ENCODE measurements at places on chromosomes 7 and 10.
A peak's percentile ranks its signal among the peaks of the same experiment; 100 is the strongest.

GRCh38 chr10:84540022-84540616 is 211.7 kb downstream of the CCSER2 start:
- no peak for DNase-seq

DNA sequence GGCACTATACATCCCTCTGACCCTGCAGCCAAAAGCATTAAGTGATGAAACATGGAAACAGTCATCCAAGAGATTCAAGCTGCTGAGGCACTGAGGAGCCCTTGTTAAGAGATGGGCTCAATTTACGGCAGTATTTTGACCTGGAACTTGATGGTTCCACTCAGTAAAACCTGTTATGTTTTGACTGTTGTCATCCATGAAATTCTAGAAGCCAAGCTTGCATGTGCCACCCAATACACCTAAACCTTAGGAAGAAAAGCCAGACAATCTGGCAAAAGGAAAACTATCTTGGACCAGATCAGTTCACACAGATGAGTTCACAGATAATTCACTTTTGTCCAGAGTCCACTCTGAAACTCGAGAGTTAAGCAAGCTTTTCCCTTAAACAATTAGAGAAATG is 53.2 kb downstream of the ICA1 start:
- DNase-seq = no peak

- no peak for DNase-seq
Observed at GRCh38 chr7:108235451-108236061, 105.4 kb upstream of the LAMB4 start.

GRCh38 chr10:113504423-113504822 is 48.4 kb upstream of the HABP2 start:
- DNase-seq = no peak

GRCh38 chr7:26574476-26574875 is 282.8 kb downstream of the SNX10 start:
- no peak for DNase-seq

- DNase-seq = no peak
Observed at GRCh38 chr10:70302292-70302691, 18.5 kb upstream of the NPFFR1 start.

DNA sequence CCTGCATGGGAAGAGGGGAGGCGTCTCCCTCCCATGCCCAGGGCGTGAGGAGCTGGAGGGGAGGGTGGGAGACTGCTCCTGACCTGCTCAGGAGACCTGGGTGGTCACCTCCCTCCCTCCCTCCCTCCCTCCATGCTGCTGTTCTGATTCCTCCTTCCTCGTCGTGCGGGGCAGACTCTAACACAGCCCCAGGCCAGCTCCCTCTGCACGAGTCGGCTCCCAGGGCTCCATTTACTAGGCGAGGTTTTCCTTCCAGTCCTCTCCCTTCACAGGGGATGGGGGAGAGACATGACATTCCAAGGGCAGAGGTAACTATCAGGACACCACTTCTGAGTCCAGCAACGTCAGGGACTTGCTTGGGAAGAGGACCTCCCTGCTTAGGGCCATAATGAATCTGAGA is 23.6 kb downstream of the VIPR2 start:
- no peak for DNase-seq

DNA sequence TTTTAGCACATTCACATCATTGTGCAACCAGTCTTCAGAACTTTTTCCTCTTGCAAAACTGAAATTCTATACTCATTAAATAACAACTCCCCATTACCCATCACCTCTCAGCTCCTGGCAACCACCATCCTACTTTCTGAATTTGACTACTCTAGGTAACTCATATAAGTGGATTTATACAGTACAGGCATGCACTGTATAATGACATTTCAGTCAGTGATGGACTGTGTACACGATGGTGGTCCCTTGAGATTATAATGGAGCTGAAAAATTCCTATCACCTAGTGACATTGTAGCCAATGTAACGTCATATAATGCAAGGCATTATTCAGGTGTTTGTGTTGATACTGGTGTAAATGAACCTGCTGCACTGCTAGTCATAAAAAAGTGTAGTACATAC is 60.1 kb downstream of the BTRC start:
- DNase-seq = no peak

DNA sequence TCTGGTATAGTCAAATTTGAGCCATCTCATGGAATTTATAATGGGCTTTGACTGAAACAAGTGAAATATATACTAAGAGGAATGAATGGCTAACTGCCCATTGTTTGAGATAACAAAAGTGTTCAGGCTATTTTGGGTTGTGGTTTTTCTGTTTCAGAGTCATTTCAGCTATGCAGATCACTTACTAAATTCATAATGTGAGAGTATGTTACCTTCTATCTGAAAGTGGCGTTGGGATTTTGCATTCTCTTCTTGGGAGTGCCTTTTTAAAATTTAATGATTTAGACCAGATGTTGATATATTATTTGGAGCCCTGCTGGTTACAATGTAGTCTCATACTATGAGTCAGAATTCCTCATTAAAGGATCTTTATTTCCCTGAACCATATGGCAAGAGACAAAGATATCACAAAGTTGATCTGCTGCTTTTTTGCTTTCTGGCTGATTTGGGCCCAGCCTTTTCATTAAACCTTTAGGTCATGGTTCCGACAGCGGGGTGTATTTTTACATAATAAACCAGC is 10.4 kb downstream of the VCL start:
- no peak for DNase-seq

GRCh38 chr7:108079648-108080591 is 50.2 kb downstream of the LAMB4 start:
- no peak for DNase-seq

DNA sequence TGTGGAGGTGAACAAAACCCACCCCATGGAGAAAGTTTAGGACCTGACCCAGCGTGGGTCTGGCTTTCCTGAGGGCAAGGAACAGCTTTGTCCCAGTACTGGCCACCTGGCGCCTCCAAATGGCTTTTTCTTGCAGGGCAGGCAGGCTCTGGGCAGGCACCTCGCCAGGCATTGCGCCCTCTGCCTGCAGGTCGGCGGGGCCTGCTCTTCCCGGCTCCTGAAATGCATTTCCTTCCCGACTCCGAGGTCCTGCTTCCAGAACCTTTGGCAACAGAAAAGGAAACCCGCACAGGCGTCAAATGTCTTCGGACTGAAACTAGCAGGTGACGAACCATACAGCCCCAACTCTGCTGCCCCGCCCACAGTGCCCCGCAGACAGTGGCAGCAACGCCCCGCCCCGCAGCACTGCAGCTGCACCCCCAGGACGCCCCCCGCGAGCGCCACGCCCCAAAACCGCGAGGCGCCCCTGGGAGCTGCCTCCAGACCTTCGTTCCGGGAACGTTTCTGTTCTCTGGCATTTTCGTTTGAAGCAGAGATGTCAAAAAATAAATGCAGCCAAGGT is 65.5 kb downstream of the C10orf143 start:
- DNase-seq = no peak

- no peak for DNase-seq
Observed at GRCh38 chr7:50315739-50316671, 11.5 kb downstream of the IKZF1 start.

- no peak for DNase-seq
Observed at GRCh38 chr7:131338691-131339390, 11.2 kb downstream of the MKLN1 start.

GRCh38 chr10:81514811-81515210 is 360.2 kb upstream of the NRG3 start:
- DNase-seq = no peak

DNA sequence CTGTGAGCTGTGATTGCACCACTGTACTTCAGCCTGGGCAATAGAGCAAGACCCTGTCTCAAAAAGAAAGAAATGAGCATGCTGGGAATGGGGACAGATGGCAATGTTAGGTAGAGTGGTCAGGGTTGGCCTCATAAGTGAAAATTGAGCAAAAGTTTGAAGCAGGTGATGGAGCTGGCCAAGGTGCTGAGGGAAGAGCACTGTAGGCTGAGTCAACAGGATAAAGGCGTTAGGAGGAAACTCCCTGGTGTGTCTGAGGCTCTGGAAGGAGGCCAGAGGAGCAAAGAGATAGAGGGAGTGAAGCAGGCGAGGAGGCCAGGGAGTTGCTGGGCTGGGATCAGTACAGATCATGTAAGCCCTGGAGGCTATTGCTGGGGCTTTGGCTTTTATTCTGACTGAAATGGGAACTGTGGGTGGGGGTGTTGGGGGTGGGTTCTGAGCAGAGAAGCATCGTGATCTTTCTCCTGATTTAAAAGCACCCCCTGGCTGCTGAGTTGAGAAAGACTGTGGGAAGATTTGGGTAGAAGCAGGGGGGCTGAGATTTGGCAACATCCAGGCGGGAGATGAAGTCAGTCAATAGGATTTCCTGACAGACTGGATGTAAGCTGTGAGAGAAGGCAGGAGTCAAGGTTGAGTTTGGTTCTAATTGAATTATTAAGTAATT is 52.5 kb upstream of the VKORC1L1 start:
- DNase-seq = no peak

GRCh38 chr7:6642239-6642839 is 5.2 kb downstream of the ZNF316 start:
- no peak for DNase-seq

- no peak for DNase-seq
Observed at GRCh38 chr7:131057015-131057793, 270.5 kb upstream of the MKLN1 start.

- DNase-seq = no peak
Observed at GRCh38 chr10:79475877-79476276, 30.5 kb upstream of the ZCCHC24 start.

GRCh38 chr10:30818010-30818660 is 188.6 kb upstream of the LYZL2 start:
- DNase-seq = no peak

DNA sequence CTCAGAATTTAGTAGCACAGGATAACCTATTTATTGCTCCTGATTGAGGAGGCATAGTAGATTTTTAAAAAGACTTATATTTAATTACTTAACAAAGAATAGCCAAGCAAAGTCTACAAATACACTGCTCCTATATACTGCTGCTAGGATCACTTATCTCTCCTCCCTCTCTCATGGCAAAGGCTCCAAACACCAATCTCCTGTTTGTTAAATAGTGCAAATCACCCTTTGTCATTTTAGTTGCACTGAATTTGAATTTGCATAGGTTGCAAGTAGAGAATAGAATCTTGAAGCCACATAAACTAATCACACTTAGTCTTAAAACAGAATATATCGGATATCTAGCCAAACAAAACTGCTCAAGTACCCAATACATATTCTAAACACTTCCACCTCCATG is 219.1 kb upstream of the LRRN3 start:
- DNase-seq = no peak

- no peak for DNase-seq
Observed at GRCh38 chr10:101817337-101818118, 716 bp downstream of the OGA start.

GRCh38 chr7:128867842-128868623 is 5.4 kb downstream of the ATP6V1F start:
- DNase-seq = no peak

DNA sequence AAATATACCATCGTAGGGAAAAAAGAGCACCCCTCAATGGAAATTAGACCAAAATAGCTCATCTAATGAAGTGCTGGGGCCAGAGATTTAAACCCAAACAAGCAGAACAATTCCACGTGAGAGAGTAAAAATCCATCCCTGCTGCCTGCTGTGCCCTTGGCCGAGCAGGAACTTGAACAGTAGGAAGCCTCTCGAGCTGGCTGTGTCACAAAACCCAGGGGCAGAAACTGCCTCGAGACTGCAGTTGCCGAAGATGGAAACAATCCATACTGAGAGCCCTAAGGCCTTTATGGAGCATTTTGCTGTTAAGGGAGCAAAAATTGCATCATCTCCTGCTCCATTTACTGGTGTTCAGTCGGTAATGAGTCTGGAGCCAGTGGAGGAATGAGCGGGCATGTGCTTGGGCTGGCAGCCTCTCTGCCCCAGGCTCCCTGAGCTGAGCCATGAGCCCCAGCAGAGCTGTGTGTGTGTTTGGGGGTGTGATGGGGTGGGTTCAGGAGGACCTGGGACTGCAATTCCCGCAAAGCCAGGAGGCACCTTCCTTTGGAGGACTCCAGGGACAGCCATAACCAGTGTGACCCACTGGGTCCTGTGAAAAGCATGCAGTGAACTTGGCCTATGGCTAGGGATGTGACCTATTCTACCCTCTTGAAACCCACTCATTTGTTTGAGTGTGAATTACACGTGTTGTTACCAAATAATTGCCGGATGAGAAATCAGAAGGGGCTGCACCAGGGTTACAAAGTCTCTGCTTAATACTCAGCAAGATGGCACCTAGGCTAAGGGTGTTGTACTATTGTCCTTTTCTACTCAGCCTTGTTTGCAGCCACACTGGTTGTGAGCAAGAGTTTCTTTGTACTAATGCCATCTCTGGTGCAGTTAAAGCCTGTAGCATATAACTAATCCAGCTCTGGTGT is 58.3 kb downstream of the CDHR3 start:
- DNase-seq = no peak

GRCh38 chr10:106252541-106252940 is 912.0 kb downstream of the SORCS1 start:
- no peak for DNase-seq

- DNase-seq = no peak
Observed at GRCh38 chr10:51564896-51565510, 134.4 kb downstream of the CSTF2T start.

GRCh38 chr10:69179089-69179742 is 818 bp upstream of the SUPV3L1 start:
- DNase-seq = peak; percentile 10

- DNase-seq = no peak
Observed at GRCh38 chr10:63720072-63720537, 198.9 kb downstream of the REEP3 start.

- DNase-seq = no peak
Observed at GRCh38 chr10:98589691-98590090, 143.0 kb upstream of the HPS1 start.

DNA sequence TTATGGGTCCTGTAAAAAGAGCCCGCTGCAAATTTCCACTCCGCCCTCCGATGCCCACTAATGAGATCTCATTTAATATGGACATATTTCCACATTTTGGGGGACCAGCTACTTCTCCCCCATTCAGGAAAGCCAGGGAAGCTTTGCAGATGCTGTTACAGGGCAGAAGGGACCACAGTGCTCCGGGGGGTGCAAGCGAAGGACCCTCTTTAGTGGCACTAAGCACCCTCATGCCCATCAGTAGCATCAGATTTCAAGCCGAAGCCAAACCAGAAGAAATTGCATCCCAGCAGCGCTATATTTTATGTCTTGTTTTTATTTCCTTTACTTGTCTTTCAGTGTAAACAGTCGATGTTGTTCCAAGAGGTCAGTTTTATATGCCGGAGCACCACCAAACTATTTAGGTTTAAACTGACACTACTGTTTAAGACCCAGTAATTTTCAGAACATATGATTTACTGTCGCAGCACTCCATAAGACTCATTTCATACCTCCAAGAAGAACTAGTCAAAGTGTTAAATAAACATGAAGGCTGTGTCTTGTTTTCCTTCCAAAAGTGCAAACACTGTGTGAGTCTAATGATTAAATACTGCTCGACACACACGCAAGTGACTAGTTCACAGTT is 122.2 kb upstream of the MGMT start:
- no peak for DNase-seq

DNA sequence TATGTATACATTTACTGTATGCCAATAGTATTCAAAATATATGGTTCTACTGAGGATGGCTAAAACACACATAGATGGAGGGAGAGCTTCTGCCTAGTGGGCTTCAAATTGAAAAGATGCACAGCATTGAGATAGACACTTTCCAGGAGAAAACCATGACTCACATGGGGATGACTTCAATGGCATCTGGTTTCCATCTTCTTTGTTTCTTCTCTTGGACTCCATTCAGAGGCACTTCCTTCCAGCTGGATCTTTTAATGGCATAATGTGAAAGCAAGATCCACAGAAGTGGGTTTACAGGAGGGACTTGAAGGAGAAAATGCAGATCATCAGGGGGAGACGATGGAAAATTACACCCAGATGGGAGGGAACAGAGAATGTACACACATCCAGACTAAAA is 84.9 kb downstream of the ZNF365 start:
- DNase-seq = no peak

GRCh38 chr10:113359655-113360054 is 193.2 kb upstream of the HABP2 start:
- DNase-seq = no peak
